Activated CD4-positive, alpha-beta memory T cell treated with anti-CD3 and anti-CD28 coated beads for 36 hours (primary cell): ENCODE measurements at places on chromosomes 12 and 14. TPM values are rescaled to one million over a fixed set of nuclear protein-coding genes. Genes with fewer than 3 reads are reported as not detected.

- no peak for DNase-seq
These were observed 39.3 kb downstream of the RPS6KA5 start for GRCh38 chr14:91021115-91021514.

- no peak for DNase-seq
These were observed 98.8 kb downstream of the SLC25A47 start for GRCh38 chr14:100421756-100422470.

GRCh38 chr12:114852976-114853529, 169.1 kb upstream of the TBX3 start:
- DNase-seq = no peak

- no peak for DNase-seq
These were observed 60.7 kb downstream of the PLCZ1 start for GRCh38 chr12:18676996-18677588.

- peak; percentile 13 for DNase-seq
These were observed 29.3 kb upstream of the ATF1 start for GRCh38 chr12:50734409-50735263.

DNA sequence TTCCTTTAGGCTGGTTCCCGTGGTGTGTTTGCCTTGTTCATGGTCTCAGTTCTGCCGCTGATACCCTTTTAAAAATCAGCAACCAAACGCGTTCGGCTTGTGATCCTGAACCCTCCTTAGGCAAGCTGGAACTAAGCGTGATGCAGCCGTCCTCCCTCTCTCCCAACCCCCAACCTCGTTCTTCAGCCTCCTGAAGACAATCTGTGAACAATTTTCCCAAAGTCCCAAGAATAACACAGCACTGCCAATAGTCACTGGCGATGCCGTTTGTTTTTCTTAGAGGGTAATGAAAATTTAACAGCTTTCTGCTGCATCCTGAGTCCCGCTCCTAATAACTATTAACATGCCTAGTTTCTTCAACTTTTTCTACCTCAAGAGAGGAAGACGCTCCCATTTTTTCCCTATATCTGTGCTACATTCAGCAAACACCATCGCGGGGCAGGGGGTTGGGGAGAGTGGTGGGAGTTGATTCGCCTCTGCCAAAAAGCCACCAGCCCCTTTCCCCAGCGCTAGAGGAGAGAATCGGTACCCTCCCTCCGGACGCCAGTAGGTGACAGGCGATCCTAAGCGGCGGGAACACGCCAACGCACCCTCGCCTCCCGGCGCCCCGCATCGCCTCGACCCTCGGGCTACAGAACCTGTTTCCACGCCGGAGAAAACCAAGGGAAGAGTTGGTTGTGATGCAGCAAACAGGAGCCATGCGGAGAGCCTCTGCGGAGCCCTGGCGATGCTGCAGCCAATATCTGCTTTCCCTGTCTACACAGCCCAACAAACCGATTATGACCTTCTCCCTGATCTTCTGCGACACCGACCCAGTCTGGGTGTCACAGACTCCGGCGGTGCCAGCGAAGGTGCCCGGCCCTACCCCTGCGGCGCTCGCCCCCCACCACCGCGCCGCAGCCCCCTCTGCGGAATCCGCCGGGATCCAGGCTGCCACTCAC, 752 bp downstream of the PRICKLE1 start:
- peak; percentile 14 for DNase-seq

- no peak for DNase-seq
These were observed 3.7 kb downstream of the BATF start for GRCh38 chr14:75525969-75526368.

GRCh38 chr12:80282226-80282625, 161.8 kb upstream of the PTPRQ start:
- no peak for DNase-seq

DNA sequence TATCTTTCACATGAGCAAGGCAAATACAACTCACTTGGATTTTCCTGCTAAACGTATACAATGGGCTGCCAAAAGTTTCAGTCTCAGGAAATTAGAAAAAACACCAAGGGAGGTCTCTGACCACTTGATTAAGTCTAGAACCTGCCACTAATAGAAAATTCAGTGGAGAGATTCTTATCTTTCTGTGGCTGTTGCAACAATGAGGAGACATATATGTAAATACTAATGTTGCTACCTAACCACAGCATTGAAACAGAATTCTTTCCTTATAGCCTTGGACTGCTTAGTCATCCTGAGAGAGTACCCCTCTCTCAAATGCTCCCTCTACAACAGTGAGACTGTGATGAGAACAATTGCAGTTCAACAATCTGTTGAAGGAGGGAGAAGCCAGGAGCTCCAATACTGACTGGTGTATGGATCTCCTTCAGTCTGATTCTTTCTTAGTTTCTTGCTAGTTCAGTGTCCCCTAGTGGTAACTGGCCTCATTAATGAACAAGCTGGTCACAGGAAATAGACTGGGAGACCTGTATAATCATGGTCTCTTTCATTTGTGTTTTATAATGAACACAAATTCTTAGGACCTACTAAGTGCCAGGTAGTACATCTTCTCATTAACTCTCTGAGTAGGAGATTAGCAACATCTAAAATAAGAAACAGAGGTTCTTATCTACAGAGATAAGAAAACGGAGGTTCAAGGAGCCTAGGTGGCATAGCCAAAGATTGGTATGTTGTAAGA, 164.5 kb downstream of the SLC38A4 start:
- DNase-seq = no peak

DNA sequence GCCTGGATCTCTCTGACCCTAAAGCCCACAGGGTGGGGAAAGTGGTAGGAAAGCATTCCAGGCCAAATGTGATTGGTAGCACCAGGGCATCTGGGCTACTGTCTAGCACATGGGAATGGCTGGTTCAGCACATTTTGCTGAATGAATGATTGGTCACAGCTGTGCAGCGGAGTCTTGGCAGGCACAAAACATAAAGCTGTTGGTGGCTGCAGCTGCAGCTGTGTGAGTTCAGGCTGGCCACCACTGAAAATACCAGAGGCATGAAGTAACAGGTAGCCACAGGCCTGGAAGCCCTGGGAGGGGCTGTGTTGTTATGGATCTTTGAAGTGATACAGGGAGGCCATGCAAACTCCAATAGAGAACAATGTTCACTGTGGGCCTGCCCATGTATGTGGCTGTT, 72.7 kb downstream of the MYRFL start:
- no peak for DNase-seq

DNA sequence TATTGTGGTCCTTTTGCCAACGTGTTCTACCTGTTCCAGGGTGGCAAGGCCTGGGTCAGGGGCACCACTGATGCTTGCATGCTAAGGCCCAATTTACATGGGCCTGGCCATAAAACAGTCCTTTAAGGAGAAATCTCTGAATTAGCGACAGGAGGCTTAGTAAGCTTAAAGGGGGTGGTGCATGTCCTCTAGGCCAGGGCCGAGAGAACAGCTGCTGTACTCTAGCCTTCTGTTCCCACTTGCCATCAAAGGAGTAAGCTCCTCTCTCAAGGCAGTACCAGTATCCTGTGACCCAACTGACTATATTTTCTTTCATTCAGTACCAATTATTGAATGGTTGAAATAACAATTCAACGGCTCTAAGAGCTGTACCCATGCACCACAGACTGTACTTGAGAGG, 67.7 kb upstream of the ZDHHC17 start:
- DNase-seq = no peak

- DNase-seq = no peak
These were observed 225.3 kb upstream of the ATP2B1 start for GRCh38 chr12:89933911-89934310.

SCAF11 gene
- 114 TPM for total RNA-seq

KLRC2 gene
- total RNA-seq = not detected

SLC5A8 gene
- total RNA-seq = not detected

CCDC177 gene
- not detected for total RNA-seq

TAS2R30 gene
- total RNA-seq = 0.87 TPM

APOF gene
- total RNA-seq = not detected

RD3L gene
- not detected for total RNA-seq

PAPLN gene
- total RNA-seq = 0.62 TPM

MGP gene
- not detected for total RNA-seq
